ENCODE measurements at places on chromosomes 1 and 21. TPM values are rescaled to one million over a fixed set of nuclear protein-coding genes. Genes with fewer than 3 reads are reported as not detected.

The OR2T2 gene
- not detected for polyA plus RNA-seq

The CFAP107 gene
- polyA plus RNA-seq, result not detected

The NHLH1 gene
- not detected for polyA plus RNA-seq

The TEKT2 gene
- not detected for polyA plus RNA-seq

The PLA2G2F gene
- not detected for polyA plus RNA-seq

The NDC1 gene
- polyA plus RNA-seq, result 4.3 TPM

The SAMD13 gene
- polyA plus RNA-seq, result not detected

The LHX8 gene
- polyA plus RNA-seq, result not detected

The PDE9A gene
- polyA plus RNA-seq, result 1.4 TPM

The RGS8 gene
- polyA plus RNA-seq, result not detected

The CCDC190 gene
- not detected for polyA plus RNA-seq

The KIF21B gene
- 2.3 TPM for polyA plus RNA-seq

The LCE3D gene
- not detected for polyA plus RNA-seq

The NMNAT2 gene
- not detected for polyA plus RNA-seq

The DENND2C gene
- polyA plus RNA-seq, result not detected

The FCRLB gene
- 0.25 TPM for polyA plus RNA-seq

The CFAP141 gene
- not detected for polyA plus RNA-seq

The VTCN1 gene
- not detected for polyA plus RNA-seq

The C8B gene
- polyA plus RNA-seq, result not detected

The AKR7A3 gene
- not detected for polyA plus RNA-seq

The KIF14 gene
- polyA plus RNA-seq, result 0.44 TPM

Data from CD4-positive, CD25-positive, alpha-beta regulatory T cell (primary cell).